ENCODE measurements at places on chromosomes 5 and 9. TPM values are rescaled to one million over a fixed set of nuclear protein-coding genes. Genes with fewer than 3 reads are reported as not detected.

DNA sequence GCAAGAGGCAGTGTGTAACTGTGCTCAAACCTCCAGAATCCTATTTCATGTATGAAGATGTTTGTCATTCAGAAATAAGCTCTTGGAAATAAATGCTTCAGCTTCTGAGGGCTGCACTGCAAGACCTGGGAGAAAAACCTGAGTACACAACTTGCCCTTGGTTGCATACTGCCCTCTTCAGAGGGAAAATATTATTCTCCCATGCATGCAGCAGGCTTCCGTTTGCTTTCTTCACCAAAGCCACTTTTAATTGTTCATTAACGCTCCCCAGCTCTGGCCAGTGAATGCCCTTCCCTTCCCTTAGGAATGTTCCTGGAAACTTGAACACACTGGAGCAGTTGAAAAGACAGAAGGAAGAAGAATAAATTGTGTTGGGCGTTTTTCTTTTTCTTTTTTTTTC lies 2.5 kb upstream of the WHRN start:
- DNase-seq = peak; percentile 13

GAPT gene
- not detected for total RNA-seq

- DNase-seq = no peak
Observed at GRCh38 chr5:36181774-36182173, 29.9 kb downstream of the SKP2 start.

GRCh38 chr9:3177146-3177761 lies 333.4 kb upstream of the PUM3 start:
- no peak for DNase-seq

TMOD1 gene
- 0.81 TPM for total RNA-seq

DNA sequence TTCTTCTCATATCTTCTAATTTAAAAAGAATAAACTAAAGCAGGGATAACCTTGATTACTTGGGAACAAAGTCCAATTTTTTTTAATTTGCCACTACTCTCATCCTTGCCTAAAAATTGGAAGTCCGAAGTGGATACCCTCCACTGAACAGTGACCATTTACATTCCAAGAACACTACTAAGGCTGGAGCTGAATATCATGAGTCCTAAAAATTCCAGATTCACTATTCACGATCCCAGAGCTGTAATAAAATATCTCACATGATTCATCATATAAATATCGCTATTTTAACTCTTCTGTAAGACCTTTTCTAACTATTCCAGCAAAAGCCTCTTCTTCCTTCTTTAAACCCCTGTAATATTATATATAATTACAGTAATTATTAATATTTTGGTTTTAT lies 57.4 kb downstream of the ATPSCKMT start:
- DNase-seq = peak; percentile 50

GRCh38 chr5:92939428-92939827 lies 641.6 kb downstream of the NR2F1-AS1 start:
- no peak for DNase-seq

- peak; percentile 37 for DNase-seq
Observed at GRCh38 chr9:8224381-8224801, 424.8 kb upstream of the DMAC1 start.

ELL2 gene
- 82.5 TPM for total RNA-seq

DNA sequence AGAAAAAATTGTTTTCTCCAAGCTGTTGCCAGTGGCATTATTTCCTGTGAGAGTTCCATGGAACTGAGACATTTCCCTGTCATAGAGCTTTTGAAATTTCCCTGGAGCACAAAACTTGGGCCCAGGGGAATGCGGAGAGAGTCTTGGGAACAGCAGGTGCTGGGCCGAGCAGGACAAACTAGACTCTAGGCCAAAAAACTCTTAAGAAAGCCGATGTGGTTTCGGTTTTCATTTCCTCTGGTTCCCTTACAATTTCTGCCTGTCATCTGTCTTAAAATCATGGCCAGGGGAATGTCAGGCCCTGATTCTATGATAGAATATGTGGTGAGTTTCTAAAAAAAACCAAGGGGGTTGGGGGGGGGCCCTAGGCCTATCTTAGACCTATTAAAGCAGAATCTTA lies 4.6 kb downstream of the SLC35A4 start:
- no peak for DNase-seq

DNA sequence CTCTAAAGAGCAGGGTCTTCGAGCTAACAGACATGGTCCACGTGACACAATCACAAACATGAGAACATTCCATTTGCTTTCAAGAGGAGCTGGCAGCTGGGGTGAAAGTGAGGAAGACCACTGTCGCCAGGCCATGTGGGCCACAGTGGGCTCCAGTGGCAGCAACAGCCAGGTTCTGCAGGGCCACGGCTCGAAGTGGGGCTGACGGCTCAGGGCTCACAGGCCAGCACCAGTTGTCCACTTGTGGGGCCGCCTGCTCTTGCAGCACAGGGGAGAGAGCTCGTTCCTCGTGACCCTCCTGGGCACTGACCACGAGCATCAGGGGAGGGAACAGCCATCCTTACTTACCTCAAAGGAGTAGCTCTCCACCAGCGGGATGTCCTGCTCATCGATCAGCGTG lies 2.0 kb downstream of the ZMYND19 start:
- DNase-seq = no peak

GABRA6 gene
- not detected for total RNA-seq

PCDHGA6 gene
- 1.9 TPM for total RNA-seq

ANKRD31 gene
- total RNA-seq = not detected

MEGF10 gene
- total RNA-seq = not detected

DNA sequence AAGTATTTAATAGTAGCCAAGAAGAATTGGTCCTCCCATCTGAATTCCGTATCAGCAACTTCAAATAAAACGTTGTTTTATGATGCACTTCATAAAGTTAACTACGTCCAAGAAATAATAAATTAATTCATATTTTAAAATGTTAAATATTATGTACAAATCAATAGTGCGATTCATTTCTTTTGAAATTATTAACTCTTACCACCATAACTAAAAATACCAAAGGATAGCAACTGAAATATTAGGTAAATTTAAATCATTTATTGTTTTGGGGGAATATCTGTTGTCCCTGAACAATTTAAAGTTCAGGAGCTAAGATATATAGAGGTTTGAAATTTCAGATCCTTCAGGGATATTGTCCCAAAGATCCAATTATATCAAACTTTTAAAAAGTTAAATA lies at the start of gene OR2K2:
OR2K2 (minus strand) TSS at position 101 of the 400 bp plus-strand sequence. CDS start 1,791 bp downstream, outside the sequence.
- DNase-seq = no peak

- DNase-seq = no peak
Observed at GRCh38 chr9:118364266-118365106, 660.3 kb downstream of the TLR4 start.

HRH2 gene
- total RNA-seq = 0.88 TPM

MLANA gene
- not detected for total RNA-seq

DNA sequence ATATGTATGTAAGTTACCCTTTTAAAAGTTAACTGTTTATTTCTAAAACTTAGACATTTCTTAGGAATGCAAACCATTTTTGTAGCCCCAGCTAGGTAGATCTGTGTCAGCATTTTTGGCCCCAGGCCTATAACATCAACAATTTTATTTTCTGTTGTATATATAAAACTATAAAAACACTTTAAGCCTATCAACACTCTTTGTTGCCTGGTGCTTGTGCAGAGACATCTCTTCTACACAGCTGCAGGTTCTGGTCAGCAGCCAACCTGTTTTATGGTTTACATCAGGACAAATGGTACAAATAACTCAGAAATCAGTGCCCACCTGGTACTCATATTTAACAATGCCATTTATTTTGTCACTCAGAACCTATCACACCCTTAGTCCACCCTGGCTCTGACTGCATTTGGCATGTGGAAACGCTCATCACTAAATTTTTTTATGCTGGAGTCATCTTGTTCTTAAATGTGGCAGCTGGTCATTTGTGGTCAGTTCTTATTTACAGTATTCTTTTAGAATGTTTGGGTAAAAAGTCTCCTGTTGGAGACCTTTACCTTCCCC lies 173.4 kb downstream of the DNAH5 start:
- DNase-seq = peak; percentile 90

NR5A1 gene
- total RNA-seq = not detected

DBH gene
- total RNA-seq = 0.02 TPM

LHX3 gene
- total RNA-seq = not detected

BOD1 gene
- 80.6 TPM for total RNA-seq

DNA sequence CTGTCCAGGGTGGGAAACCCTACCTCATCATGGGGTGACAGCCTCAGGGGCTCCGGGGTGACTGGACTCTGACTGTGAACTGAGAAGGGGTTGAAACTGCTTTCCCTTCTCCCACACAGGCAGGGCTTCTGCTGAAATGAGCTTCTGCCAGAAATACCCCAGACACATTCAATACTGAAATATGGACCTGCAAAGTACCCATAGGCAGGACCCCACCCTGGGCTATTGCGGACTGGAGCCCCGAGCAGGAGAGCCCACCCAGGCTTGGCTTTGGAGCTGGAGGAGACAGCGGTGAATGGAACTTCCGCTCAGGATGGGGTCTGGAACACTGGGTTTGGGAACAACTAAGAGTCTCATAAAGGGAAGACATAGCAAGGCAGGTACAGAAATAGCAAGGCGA lies 37.5 kb downstream of the IRX2 start:
- no peak for DNase-seq

GRCh38 chr5:54049144-54049543 lies 261.2 kb downstream of the ARL15 start:
- DNase-seq = no peak

GRCh38 chr9:80595192-80595591 lies 1023.4 kb downstream of the TLE4 start:
- no peak for DNase-seq

SAXO1 gene
- total RNA-seq = not detected

- no peak for DNase-seq
Observed at GRCh38 chr9:126581893-126582292, 31.8 kb upstream of the LMX1B start.

KIF12 gene
- 0.07 TPM for total RNA-seq

- no peak for DNase-seq
Observed at GRCh38 chr5:181170237-181170825, 22.9 kb downstream of the OR2V2 start.

DNA sequence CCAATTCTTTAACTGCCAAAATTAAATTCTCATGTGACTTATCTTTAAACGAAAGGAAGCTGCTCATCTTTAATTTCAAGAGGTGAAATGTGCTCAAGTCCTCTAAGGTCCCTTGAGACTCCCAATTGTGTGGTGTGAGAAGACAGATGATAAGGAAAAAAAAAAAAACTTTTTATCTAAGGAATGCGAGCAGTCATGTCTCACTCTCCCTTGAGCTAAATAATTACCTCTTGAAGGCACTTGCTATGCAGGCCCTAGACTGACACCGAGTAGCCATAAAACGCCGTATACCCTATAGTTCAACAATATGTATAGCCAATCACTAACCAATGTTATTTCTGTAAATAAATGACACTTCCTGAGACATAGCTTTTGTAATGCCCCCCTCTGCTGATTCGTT lies 1.5 kb upstream of the DTWD2 start:
- DNase-seq = no peak

CCDC152 gene
- not detected for total RNA-seq

DNA sequence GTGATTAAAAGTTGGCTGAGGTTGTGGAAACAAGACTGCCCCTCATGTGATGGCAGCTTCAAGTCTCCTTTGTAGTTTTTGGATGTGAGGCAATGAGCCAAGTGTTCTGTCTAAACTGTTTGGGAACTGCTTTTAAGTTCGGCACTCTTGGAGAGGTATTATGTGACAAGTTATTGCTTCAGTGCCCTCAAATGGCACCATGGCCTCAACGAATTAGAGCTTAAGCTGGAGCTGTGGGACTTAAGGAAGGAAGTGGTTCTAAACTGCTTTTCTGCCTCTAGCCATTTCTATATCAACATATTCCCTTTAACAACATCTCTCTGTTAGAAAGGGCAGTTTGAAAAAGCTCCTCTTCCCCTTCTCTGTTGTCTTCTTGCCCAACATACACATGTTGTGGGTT lies 227.7 kb downstream of the RFK start:
- DNase-seq = no peak

SELENOP gene
- 5.3 TPM for total RNA-seq

- peak; percentile 12 for DNase-seq
Observed at GRCh38 chr9:5651246-5651645, 22.3 kb downstream of the RIC1 start.

GRCh38 chr5:97231025-97231636 lies 48.1 kb upstream of the RIOK2 start:
- peak; percentile 72 for DNase-seq

ADRA1B gene
- 1.6 TPM for total RNA-seq

PHF24 gene
- total RNA-seq = 0.05 TPM

- peak; percentile 16 for DNase-seq
Observed at GRCh38 chr5:109759306-109759705, 69.6 kb downstream of the MAN2A1 start.

PDZD2 gene
- total RNA-seq = 0.16 TPM

SLC36A2 gene
- total RNA-seq = not detected

DNA sequence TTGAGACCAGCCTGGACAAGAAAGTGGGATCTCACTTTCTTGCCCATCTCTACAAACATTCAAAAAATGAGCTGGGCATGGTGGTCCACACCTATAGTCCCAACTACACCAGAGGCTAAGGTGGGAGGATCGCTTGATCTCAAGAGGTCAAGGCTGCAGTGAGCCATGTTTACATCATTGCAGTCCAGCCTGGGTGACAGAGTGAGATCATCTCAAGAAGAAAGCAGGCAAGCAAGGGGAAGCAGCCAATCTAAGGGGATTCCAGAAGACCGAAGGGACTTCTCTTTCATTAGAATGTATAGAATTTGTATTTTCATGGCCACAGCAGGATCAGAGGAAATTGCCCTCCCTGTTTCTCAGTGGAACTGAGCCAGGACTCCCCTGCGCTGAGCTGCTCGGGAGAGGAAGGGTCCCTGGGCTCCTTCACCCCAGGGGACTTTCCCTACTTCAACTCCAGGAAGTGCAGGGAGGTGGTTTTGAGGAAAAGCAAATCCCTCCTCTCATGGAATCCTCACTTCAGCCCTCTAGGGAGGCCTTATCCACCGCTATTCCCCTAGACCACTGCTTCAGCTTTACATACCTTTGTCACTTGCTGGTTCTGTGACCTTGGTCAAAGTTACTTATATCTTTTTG lies 12.1 kb downstream of the WWC1 start:
- no peak for DNase-seq

ENTPD2 gene
- total RNA-seq = not detected

DNA sequence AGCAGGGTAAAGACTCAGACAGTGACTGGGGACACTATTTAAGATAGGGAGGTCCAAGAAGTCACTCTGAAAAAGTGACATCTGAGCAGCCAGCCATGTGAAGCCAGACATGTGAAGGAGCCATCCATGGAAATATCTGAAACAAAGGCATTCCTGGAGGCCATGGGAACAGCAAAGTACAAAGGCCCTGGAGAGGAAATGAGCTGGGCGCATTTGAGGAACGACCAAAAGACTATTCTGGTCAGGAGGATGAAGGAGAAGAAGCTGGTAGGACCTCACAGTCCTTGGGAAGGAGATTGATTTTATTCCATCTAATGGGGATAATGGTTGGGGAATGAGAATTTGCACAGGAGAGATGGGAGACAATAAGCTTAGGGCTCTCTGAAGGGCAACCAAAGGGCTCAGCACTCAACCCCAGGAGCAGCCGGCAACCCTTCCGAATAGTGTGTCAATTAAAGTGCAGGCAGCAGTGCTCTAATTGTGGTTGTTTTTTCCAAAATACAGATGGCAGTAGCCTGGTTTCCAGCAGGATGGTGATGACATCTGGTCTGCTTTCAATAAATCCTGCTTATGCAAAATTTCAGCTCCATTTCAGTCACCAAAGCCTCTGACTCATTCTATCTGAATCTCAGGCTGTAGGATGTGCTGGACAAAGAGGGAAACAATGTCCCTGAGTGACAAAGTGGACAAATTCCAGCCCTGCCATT lies 26.7 kb downstream of the FOXI1 start:
- DNase-seq = peak; percentile 82
